T1000 (cell line): ENCODE measurements at places on chromosomes 6 and 20.
A peak's percentile ranks its signal among the peaks of the same experiment; 100 is the strongest.

- DNase-seq, result no peak
Measured at GRCh38 chr6:2962636-2963035, 8.7 kb downstream of the SERPINB6 start.

- DNase-seq, result no peak
Measured at GRCh38 chr20:56829788-56830385, 200.8 kb downstream of the TFAP2C start.

- DNase-seq, result no peak
Measured at GRCh38 chr6:142914937-142915697, 29.9 kb downstream of the HIVEP2 start.

GRCh38 chr6:5557506-5557905 lies 296.2 kb downstream of the FARS2 start:
- DNase-seq, result no peak

GRCh38 chr6:89828988-89829471 lies 650 bp upstream of the CASP8AP2 start:
- DNase-seq, result no peak

GRCh38 chr6:63441266-63441956 lies 121.6 kb upstream of the LGSN start:
- DNase-seq, result no peak

DNA sequence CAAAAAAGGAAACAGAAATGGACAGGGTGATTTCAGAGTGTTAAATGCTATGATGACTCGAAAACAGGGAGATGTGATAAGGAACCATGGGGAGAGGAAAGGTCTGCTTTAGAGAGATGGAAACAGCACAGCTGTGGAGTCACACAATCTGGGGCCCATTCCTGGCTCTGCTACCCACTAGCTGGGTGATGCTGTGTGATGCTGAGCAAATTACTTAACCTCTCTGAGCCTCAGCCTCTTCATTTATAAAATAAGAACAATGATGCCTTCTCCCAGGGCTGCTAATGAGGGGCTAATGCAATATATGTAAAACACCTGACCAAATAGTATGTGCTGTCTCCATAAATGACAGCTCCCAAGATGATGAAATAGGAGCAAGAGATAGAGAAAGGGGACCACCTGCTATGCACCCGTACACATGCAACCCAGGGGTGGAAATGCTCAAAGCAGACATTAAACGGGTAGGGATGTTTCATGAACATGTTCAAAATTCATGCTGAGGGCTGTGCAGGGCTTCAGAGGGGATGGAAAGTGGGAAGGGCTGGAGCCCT lies 27.7 kb downstream of the MDGA1 start:
- no peak for DNase-seq

GRCh38 chr20:7980332-7981046 lies 39.1 kb downstream of the TMX4 start:
- no peak for DNase-seq

GRCh38 chr6:11586536-11586935 lies 49.0 kb downstream of the TMEM170B start:
- DNase-seq, result peak; percentile 4

DNA sequence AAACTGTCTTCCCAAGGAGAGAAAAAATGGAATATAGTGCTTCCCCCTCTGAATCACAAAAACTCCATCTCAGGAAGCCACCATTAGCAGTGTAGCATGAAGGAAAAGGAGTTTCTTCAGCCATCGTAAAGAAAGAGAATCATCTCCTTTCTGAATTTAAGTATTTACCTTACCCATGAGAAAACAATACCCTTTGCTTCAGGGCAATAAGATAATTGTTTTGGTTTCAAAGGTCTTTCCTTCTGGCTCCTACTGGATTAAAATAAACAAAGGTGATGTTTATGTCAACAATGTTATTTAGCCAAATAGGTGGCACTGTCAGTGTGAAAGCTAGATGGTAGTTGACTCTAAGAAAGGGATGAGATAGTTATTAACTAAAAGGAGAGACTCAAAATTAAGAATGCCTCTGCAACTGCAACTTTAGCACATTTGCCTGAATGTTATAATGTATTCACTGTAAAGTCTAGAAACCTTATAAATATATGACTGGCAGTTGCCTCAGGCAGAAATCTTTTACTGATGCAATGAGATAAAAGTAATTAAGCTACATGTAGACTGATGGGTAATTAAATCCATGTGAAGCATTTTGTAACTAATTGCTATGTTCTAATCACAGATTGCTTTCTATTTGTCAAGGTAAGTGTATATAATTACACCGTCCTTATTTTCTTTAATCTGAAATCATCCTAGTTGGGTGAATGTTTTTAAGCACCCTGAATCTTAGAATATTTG lies 399.0 kb downstream of the CDKAL1 start:
- no peak for DNase-seq

- DNase-seq, result peak; percentile 55
Measured at GRCh38 chr6:165987483-165988301, 180.0 kb downstream of the TBXT start.

DNA sequence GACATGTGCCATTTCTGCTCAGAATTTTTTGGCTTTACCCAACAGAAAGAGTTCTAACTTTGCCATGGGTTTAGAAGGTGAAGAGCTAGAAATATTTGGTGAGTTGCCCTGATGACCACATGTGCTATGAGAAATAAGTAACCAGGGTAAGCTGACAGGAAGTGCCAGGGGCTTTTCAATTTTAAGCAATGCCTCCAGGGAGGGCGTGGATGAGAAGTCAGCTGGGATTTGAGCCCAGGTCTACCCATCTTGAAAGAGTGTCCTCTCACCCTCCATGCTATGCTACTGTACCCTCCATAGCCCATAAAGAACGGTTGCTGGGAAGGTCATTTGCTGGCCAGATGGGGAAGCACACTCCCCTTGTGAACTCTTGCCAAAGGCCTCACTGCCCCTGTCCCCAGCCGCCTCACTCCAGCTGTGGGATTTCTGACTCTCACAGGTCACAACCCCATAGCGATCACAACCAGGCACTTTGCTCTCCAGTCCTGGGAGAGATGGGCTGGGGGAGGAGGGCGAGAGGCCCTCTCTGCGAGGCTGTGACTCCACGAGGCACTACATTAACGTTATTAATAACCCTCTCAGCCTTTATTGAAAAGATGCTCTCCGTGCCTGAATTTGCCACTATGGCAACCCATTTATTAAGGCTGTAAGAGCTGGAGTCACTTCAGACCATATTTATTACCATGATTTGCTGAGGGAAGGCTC lies 291.1 kb downstream of the DHX35 start:
- DNase-seq, result no peak

DNA sequence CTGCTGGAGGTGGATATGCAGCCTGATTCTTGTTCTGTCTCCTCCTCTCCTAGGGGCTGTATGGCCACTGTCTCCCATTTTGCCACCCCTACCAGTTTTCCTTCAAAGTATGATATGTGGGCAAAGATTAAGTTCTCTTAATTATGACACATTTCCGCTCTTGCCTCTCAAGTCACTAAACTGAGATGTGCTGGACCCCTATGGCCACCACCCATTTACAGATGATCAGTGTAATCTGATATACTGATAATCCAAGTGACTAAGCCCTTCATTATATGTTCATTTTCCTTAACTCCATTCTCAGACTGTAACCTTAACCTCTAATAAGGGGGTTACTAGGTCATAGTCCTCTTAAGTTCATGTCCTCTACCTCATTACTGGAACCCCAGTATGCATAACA lies 711 bp upstream of the C20orf141 start:
- DNase-seq, result no peak

DNA sequence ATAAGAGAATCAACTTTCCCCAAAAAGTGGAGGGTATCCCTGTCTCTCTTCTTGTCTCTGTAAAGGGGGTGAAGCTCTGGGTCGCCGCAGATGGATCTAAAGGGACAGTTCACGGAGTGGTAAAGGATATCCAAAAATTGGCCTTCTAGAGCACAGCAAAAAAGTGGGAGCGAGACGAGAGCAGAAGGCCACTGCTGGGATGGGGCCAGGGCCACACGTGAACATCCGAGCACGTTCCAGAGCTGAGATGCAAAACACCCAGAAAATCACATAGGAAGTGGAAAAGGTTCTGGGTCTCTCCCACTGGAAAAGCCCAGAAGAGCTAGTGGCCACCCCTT lies 837 bp downstream of the TRAM2 start:
- DNase-seq, result no peak

GRCh38 chr6:97040355-97040860 lies 115.9 kb downstream of the KLHL32 start:
- DNase-seq, result no peak

GRCh38 chr6:125154761-125155135 lies 1.2 kb downstream of the TPD52L1 start:
- no peak for DNase-seq

GRCh38 chr6:76631622-76632021 lies 559.2 kb upstream of the IMPG1 start:
- DNase-seq, result no peak

GRCh38 chr20:47016068-47016664 lies 121.5 kb downstream of the EYA2 start:
- DNase-seq, result no peak

GRCh38 chr20:52652271-52652670 lies 319.9 kb upstream of the TSHZ2 start:
- DNase-seq, result no peak

DNA sequence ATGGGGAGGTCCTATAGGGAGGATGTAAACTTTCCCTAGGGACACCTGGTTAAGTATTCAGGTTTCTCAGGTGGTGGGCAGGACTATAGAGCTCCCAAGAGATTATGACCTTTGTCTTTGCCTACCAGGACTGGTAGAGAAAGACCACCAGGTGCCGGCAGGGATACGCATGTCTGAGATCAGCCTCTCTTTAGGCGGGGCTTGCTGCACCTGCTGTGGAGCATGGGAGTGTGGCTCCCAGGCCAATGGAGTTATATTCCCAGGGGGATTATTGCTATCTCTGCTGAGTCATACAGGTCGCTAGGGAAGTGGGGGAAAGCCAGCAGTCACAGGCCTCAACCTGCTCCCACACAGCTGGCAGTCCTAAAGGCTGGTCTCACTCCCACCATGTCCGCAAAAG lies 280.5 kb upstream of the MMS22L start:
- DNase-seq, result no peak

GRCh38 chr6:139657119-139657518 lies 282.7 kb upstream of the CITED2 start:
- DNase-seq, result no peak
